ENCODE measurements at places on chromosomes 11 and 22.

DNA sequence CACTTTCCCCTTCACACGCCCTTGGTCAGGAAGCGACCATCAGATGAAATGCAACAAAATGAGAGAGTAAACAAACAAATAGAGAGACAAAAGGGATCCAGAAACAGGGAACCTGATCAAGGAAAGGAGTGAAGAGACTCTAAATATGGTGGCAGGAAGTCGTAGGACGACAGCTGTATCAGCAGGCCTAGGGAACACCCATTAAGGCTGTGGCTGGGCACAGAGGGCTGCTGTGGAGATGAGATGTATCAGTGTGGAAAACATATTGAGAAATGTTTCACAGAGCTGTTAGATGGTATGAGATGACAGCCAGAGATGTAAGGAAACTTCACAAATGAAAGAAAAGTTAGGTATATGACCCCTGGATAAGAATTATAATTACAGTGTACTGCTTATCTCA lies 155.8 kb upstream of the MTMR2 start:
- DNase-seq = no peak

- no peak for DNase-seq
Measured at GRCh38 chr11:7621554-7621953, 51.7 kb downstream of the CYB5R2 start.

DNA sequence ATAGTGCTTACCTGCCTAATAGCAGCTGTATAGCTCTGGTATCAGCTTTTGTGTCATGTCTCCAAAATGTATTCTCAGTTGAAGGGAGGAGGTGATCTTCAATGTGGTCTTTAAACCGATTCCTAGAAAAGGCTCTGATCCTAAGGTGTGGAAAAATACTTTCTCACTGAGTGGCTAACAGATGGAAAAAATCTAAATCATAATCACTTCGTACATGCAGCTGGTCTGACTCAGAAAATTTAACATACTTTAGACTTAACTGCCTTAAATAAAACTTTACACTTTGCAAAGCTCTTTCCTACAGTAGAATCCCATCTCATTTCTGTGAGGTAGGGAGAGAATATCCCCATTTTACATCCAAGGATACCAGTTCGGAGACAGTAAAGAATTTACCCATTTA lies 38.0 kb downstream of the C2CD3 start:
- no peak for DNase-seq

GRCh38 chr11:116519499-116519898 lies 253.3 kb downstream of the BUD13 start:
- no peak for DNase-seq

- no peak for DNase-seq
Measured at GRCh38 chr22:48258811-48259210, 1496.4 kb downstream of the TBC1D22A start.

DNA sequence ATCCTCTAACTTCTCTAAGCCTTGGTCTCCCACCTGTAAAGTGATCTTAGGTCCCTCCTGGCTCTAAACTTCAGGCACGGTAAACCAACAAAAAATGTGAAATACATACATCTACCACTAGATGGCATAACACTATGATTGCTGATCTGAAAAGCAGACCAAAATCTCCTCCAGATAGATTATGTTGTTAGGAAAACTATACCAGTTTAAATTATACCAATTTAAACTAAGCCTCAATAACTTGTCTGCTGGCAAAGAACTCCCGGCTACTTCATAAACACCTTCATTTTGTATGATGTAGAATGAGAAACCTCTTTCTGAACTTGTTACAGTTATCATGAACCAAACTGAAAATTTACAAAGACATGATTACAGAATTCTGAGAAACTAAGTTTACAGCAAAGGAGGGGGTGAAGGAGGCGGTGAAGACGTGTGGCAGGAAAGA lies 85.9 kb downstream of the SBF2 start:
- DNase-seq = no peak

- DNase-seq = peak; percentile 59
Measured at GRCh38 chr22:26585104-26585790, 4.7 kb downstream of the TPST2 start.

DNA sequence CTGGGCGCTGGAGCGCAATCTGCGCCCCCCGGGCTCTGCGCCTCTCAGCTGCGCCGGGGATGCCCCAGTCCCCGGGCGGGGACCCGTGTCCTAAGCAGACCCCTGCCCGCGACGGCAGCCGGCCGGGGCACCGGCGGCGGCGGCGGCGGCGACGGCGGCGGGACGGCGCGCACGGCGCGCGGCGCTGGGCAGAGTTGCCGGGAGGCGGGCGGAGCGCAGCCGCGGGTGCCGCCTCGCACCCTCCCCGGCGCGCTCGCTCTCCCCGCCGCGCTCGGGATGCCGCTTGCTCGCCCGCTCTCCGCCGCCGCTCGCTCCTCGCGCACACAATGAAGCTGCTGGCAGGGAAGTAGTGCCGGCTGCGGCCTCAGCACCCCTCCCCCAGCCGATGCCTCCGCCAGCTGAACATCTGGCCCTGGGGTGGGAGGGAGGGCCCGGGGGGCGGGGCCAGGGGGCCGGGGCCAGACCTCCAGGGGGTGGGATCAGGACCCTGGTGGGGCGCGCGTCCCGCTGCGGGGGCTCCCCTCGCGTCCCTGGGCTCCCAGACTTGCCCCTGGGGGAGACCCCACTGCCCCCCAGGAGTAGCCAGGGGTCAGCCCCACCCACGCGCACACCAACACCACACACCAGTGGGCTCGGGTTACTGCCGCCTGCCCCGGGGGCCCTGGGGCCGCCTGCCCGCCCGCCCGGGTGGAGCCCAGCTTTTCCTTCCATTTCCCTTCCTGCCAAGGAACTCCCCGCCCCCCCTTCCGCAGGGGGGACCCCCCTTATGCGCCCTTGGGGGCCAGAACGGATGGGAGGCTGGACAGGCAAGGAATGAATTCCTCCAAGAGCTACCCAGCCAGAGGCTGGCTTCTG lies at the start of gene RCOR2:
TSS of gene RCOR2 (minus strand) at position 328 of the 855 bp plus-strand sequence. CDS start 708 bp downstream, outside the sequence.
- no peak for DNase-seq

- DNase-seq = no peak
Measured at GRCh38 chr11:65489706-65490320, 9.0 kb upstream of the MALAT1 start.

DNA sequence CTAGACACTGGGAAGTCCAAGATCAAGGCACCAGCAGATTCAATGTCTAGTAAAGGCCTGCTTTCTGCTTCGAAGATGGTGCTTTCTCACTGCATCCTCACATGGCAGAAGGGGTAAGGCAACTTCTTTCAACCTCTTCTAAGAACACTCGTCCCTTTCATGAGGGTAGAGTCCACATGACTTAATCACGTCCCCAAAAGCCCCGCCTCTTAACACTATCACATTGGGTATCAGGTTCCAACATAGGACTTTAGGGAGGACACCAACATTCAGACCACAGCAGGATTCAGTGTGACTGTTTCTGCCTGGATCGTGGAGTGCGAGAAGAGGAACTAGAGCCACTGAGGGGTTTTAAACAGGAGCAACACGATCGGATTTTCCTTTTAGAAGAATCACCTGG lies 3.7 kb upstream of the TIRAP start:
- no peak for DNase-seq

DNA sequence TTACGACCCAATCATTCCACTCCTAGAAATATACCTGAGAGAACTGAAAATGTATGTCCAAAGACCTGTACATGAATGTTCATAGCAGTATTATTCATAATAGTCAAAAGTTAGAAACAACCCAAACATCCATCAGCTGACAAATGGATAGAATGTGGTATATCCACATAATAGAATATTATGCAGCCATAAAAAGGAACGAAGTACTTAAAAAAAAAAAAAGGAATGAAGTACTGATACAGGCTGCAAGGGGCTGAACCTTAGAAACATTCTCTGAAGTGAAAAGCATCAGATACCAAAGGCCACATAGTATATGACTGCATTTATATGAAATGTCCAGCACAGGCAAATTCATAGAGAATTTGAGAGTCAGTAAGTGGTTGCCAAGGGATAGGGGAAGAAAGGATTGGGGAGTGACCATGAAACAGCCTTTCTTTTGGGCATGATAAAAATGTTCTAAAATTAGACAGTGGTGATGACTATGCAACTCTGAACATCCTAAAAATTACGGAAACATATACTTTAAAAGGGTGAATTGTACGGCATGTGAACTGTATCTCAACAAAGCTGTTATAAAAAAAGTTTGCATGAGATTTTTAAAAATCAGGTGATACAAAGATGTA lies 1.8 kb downstream of the TPST2 start:
- DNase-seq = no peak

GRCh38 chr11:109439684-109440083 lies 17.7 kb downstream of the C11orf87 start:
- no peak for DNase-seq

- no peak for DNase-seq
Measured at GRCh38 chr11:90434858-90435257, 212.0 kb upstream of the CHORDC1 start.

- no peak for DNase-seq
Measured at GRCh38 chr11:32792948-32793475, 1.4 kb downstream of the CCDC73 start.

DNA sequence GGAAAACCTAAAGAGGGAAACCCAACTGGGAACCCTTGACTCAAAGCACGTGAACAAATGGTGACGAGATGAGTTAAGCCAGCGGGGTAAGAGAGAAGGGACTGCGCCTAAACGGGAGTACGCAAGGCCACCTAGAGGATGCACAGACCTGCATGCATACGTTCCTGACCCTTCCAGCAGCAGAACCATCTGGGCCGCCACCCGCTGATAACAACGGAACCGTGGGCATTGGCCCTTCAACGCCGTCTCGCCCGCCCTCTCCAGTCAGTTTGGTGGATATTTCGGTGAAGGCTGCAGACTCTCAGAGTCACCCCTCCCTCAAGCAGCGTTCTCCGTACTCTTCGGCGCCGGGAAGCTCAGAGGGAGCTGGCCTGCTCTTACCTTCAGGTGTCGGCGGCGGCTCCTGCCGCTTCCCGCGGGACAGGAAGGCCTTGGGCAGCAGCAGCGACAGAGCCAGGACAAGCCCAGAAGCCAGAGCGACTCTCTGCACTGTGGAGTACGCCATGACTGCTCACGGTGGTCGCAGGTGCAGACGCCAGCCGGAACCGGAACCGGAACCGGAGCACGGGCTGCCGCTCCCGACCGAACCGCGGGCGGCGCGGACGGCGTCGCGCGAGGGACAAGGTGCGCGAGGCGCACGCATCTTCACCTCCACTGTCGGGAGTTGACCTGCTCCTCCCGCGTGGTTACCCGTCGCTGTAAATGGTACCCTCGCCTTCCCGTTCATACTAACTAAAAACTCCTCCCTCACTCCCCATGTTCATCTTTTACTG lies at the start of gene RIC3:
TSS of gene RIC3 (minus strand) at position 541 of the 773 bp plus-strand sequence. CDS start at position 505, 36 bp downstream.
- DNase-seq = no peak

All from AG04449 (cell line).